ENCODE measurements at places on chromosomes 5 and 9.
A peak's percentile ranks its signal among the peaks of the same experiment; 100 is the strongest.

- DNase-seq = no peak
These were observed 92.2 kb upstream of the SLC30A5 start for GRCh38 chr5:69001627-69002026.

DNA sequence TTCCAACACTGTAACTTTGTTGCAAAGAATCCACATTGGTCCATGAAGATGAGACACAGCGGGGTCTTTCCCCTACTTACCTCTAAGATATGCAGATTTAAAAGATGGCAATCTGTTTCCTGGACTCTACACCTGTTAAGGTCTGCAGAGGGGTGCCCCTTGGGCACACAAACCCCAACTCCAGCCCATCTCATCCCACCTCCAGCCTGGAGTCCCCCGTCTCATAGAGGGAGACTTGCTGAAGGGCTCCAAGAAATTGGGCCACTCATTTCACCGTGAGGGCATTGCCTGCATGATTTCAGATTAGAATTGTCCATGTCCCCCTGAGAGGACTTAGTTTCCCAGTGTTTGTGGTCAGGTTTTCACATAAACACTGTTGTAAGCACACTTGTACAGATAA is 365.7 kb downstream of the IRX2 start:
- DNase-seq = no peak

- no peak for DNase-seq
These were observed 43.8 kb upstream of the CDK20 start for GRCh38 chr9:88018101-88018500.

- DNase-seq = no peak
These were observed 36.8 kb upstream of the ZNF354A start for GRCh38 chr5:178766936-178767912.

GRCh38 chr5:65871182-65871581 is 55.2 kb upstream of the ERBIN start:
- no peak for DNase-seq

- no peak for DNase-seq
These were observed 39.2 kb downstream of the IRF1 start for GRCh38 chr5:132451387-132451786.

- DNase-seq = peak; percentile 11
These were observed 1.9 kb upstream of the CRB2 start for GRCh38 chr9:123353984-123354591.

Data from AG04450 (cell line).